Activated B cell treated with CpG ODN at 0.5 μM for 24 hours (primary cell): ENCODE measurements at places on chromosomes 2 and 18.

DNA sequence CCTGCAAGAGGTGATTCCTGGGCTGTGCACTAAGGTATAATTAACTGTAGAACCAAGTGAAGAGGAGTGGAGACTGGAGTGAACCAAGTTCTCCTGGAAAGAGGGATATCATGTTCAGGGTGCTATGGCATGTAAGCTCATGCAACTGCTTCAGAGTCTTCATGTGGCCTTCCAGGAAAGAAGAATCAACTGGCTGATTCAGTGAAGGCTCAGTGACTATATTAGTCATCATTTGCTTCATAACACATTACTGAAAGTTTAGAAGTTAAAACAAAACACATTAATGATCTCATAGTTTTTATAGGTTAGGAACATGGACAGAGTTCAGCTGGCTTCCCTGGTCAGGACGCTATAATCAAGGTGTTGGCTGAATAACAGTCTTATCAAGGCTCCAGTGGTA, 1200.8 kb upstream of the GYPC start:
- DNase-seq = no peak

DNA sequence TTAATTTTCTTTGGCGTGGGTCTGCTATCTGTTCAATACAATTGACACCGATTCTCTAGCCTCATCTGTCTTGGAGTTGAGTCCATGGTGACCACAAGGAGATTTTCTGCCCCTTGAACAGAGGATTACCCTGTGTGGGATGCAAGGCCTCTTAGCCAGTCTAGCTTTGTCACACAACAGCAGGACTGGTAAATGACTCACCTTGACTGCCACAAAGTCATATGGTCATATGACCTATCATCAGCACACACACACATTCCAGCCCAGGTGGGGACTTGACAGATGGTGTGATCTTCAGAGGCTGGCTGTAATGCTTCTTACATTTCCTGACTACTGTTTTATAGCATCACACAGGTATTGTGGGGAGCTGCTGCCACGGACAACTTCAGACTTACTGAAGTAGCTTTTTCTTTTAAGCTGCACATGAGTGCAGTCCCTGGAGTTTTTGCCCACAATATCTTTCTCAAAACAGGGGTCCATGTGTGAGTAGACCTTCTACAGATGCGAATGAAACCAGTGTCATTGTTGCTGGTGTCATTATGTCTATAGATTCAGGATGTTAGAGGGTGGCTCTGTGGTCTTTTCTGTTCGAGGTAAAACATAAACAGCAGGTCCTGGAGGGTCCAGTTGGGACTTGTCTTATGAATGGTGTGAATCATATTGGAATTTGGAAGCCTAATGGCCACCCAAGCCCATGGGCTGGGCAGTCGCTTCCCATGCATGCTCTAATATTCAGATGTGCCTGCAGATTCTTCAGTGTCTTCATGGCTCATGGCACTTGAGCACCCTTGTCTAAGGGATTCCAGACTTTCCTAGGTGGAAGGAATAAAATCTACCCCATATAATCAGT, 18.6 kb upstream of the ACOXL start:
- no peak for DNase-seq

DNA sequence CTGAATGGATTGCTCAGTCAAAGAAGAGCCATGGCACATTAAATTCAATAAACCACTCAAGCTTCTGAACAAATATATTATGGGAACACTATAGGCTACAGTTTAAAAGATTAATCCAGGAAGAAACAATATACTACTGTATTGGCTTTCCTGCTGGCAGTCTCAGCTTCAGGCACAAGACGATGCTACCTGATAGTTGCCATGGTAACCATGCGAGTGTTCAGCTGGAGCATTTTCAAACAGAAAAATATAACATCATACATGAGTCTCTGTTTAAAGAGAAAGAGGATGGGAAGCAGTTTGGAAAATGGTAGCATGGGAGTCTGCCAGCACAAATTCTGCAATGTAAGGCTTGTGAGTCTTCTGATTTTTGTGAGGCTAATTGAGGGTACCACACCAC, 65.9 kb upstream of the CPO start:
- no peak for DNase-seq

DNA sequence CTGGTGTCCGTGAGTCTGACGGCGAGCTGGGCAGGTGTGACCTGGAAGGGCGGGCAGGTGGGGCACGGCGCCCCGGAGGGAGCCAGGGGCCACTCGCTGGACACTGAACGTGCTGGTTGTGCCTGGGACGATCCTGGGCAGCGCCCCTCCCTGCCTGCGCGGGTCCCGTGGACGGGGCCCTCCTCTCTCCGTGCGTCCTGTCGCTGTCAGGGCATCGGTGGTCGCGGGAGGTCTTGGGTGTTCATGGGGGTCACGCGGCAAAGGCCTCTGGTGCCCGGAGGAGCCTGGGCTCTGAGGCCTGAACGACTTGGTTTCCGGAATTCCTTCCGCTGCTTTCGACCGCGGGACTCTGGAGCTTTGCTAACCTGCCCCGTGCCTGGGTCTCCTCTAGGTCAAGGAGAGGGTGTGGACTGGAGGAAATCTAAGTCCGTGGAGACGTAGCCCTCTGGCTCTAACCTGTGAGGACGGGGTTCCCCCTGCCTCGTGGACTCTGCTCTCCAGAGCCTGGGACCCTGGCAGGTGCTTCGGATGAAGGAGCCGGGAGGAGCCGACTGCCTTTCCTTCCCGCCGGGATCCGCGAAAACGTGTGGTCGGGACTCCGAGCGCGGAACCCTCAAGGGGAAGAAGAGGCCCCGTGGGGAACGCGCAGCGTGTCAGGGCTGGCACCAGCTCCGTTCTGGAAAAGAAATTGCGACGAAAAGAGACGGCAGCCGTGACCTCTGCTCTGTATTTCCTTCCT, 14.7 kb downstream of the SOX11 start:
- DNase-seq = no peak

DNA sequence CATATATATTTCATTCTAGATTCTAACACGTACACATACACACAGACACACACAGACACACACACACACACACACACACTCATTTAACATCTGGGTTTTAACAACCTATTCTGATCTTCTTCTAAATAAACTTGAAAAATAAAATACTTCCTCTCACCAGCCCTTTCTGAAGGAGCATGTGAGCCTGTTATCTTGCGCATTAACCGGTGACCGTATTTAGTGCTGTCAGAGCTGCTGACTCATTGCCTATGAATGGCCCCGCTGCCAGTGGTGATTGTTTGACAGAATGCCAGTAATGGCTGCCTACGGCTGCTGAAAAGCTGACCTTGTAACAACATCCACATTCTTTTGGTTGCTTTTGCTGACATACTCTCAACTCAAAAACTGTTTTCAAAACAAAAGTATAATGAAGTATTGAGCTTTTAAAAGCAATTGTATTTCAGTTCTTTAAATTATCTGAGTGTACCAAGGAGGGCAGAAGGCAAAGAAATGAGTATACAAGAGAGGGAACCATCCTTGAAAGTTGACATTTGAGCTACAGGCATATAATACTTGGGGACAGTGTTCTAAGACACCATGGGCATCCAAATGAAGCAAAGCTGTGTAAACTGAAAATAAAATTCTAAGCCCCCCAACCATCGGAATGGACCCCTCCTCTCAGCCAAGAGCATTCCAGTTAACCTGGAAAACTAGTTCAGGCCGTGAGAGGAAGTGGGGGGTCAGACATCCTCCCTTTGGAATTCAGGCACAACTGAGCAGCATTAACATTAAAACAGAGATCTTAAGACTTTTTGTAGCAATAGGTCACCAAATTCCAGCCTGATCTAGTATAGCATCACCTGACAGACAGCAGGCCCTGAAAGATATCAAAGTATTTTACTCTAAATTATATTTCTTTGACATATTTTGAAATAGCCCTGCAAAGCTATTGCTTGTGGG, 50.2 kb upstream of the DTNA start:
- DNase-seq = no peak

DNA sequence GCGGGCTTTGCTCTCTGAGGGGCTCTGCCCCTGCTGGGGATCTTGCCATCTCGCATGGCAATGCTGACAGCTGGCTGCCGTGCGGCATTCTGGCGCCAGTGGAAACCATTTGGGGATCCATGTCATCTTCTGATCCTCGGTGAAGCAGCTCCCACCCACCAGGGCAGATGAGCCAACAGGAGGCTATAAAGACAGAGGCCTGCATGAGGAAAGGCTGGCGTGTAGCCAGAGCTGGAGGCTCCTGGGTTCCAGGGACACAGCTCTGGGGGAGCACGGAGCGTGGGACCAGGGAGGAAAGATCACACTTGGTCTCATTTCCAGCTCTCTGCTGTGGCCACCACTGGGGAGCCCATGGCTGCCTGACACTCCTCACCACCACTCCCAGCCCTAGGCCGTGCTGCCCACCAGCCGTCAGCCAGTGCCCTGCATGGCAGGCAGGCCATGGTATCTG, 145.8 kb downstream of the ZFP36L2 start:
- DNase-seq = no peak

DNA sequence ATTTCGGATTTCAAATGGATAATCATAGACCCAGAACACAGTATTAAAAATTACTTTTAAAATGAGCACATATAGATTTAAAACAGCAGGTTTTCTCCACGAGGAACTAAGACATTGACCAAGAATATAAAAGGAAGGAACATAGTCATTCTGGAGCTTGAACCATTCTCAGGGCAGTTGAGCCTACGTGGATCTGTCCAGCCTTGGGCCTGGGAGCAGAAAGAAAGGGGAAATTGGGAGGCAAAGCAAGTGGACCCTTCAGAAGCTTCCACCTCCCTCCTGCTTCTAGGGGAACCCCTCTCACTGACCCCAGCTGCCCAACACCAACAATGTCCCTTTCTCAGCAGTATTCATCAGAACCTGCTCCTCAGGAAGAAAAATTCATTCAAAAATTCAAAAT, 31.4 kb upstream of the TTC39C start:
- DNase-seq = no peak

- DNase-seq = no peak
These were observed 10.7 kb downstream of the FN1 start for GRCh38 chr2:215425021-215425782.

GRCh38 chr2:217203086-217203485, 343.2 kb upstream of the TNP1 start:
- DNase-seq = no peak

DNA sequence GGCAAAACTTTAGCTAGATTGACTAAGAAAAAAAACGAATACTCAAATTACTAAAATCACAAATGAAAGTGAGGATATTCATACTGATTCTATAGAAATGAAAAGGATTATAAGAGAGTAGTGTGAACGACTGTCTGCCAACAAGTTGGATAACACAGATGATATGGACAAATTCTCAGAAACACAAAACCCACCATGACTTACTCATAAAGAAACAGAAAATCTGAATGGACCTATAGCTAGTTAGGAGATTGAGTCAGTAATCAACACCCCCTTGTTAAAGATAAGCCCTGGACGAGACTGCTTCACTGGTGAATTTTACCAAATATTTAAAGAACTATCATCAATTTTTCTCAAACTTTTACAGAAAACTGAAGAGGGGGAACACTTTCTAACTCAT, 108.8 kb upstream of the TMEM200C start:
- DNase-seq = no peak

- no peak for DNase-seq
These were observed 8.7 kb upstream of the TGIF1 start for GRCh38 chr18:3441290-3441689.

DNA sequence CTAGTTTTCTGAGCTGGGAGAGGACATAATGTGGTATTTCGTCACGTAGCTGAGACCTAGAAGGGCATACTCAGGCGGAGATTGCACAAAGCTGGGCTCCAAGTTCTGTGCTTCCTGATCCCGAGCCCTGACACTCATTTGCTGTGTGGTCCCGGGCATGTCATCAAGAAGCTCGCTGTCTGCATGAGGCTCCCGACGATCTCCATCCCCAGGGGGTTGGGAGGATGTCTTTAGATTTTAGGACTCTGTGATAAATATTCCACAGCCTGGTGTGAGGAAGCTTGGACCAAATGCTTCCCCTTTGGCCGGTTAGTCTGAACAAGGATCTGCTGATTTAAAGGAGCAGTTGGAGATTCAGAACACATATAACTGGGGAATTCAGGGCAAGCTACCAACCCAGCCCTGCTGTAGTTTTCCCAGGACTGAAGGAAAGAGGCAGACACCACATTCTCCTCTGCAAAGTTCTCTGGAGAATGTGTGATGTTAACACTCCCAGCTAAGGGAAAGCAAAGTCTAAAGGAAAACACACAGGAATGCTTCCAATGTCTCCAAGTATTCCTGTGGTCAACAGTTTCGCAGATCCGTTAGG, 2.3 kb downstream of the KCNE4 start:
- no peak for DNase-seq

GRCh38 chr2:168114040-168114439, 133.4 kb downstream of the STK39 start:
- DNase-seq = no peak

DNA sequence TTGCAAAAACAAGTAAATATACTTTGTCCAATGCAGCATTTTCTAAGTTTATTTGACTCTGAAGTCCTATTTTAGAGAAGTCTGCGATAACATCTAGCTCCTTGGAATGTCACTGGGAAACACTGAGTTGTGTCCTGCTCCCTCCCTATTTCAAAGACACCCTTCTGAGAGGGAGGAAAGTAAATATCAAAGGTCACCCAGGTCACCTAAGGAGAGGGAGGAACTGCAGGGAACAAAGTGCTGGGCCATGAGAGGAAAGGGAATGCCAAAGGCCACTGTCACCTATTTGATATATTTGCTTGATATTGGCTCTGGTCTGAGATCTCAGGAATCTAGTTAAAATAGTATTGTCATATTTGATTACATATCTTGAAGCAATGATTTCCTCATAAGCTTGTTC, 201.3 kb downstream of the GCA start:
- DNase-seq = no peak

- no peak for DNase-seq
These were observed 42.8 kb upstream of the SMAD7 start for GRCh38 chr18:48993586-48993985.

GRCh38 chr2:168158586-168158985, 88.8 kb downstream of the STK39 start:
- no peak for DNase-seq

- DNase-seq = no peak
These were observed 108.7 kb upstream of the KCTD1 start for GRCh38 chr18:26656944-26657536.

GRCh38 chr2:2828774-2829368, 497.8 kb upstream of the MYT1L start:
- no peak for DNase-seq

- DNase-seq = no peak
These were observed 11.6 kb upstream of the RPRD1A start for GRCh38 chr18:36078751-36079529.

DNA sequence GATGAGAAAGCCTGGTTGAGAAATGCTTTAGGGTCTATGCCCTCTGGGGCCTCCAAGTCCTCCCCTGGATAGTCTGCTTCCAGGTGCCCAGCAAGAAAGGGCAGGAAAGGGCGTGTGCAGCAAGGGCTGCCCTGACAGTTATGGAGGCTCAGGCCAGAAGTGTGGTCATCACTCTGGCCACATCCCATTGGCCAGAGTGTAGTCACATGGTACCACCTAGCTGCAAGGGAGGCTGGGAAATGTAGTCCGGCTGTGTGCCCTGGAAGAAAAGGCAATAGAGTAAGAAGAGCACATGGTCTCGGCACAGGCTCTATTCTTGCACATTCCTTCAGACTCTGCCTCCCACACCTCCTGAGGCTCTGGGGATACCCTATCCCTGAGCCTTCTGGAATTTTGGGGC, 35.7 kb downstream of the ODC1 start:
- DNase-seq = no peak
